Right renal pelvis (tissue), 4 donors: ENCODE measurements at places on chromosomes 5 and 9.

DNA sequence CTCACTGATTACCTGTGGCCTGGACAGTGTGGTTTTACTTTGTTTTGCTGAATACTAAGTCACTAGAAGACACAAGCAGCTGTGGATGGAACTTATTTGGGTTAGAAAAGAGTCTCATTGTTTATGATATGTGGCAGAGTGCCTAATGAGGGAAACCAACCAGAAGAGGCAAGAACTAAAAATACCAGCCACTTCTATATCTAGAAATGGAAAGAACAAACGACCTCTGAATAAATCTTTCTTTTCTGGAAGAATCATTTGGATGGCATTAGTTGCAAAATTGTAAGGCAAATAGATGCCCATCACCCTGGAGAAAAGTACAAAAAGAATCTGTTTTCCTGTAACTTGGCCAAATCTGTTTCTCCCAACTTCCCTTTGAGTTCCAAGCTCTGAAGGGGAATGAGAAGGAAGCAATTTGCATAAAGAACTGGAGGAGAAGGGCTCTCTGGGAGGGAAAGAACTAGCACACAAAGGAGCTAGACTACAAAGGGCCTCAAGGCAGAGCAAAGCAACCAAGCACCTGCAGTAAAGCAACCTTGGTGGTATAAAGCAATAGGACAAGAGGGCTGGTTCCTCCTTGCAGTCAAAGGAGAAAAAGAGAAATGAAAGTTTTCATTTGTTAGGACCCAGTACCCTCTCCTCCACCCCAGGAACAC is 455.4 kb downstream of the CAAP1 start:
- no peak for DNase-seq

DNA sequence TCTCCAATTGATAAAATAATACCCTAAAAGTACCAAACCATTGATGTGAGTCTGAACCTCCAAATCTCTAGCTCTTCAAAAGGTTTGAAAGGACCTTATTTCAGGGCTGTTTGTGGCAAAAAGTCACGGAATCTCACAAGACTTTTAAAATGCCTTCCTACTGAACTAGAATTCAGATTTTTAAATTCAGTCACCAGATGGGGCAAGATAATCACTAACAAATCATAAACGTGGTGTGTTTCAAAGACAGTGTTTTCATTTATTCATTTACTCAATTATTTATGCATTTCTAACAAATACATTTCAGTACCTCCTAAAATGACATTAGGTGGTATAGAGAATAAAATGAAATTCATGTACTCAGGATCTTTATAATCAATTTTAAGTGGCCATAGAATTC is 68.2 kb upstream of the SMC2 start:
- no peak for DNase-seq

GRCh38 chr5:167233507-167234220 is 1057.8 kb upstream of the WWC1 start:
- no peak for DNase-seq

GRCh38 chr5:6483880-6484382 is 35.3 kb downstream of the UBE2QL1 start:
- DNase-seq: no peak

- no peak for DNase-seq
These were observed 5.2 kb upstream of the GCNT4 start for GRCh38 chr5:75057561-75057960.

- no peak for DNase-seq
These were observed 67.3 kb downstream of the CRB2 start for GRCh38 chr9:123423311-123423640.

DNA sequence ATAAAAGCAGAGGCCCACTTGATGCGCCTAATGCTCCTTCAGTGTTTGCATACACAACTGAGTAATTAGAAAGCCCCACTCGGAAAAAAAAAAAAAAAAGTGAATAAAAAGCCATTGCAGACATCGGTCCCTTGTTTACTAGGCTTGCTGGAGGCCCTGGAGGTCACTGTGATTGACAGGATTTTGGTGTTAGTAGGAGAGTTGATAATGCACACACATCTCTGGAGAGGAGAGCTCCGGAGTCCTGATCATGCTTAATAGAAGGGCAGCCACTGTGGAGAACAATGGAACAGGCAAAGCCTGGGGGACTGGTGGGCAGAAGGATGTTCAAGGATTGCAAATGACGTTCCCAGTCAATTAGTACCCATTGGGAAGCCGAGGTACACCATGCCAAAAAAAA is 152.5 kb downstream of the EFNA5 start:
- no peak for DNase-seq

DNA sequence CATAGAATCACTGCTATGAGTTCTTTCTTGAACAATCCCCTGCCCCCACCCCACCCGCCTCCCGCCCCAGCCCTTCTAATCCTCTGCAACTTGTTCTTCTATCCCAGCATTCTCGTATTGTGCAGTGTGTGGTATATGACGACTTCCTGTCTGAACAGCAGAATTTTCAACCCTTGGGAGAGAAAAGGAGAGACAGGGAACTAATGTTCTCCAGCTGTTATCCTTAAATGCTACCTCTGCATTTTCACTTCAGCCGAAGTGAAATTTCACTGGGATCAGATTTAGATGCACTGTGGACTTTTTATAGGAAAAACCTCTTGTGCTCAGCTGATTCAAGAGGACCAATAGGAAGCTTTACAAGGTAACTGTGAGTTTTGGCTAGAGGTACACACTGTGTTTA is 2.2 kb downstream of the FBXL7 start:
- no peak for DNase-seq

DNA sequence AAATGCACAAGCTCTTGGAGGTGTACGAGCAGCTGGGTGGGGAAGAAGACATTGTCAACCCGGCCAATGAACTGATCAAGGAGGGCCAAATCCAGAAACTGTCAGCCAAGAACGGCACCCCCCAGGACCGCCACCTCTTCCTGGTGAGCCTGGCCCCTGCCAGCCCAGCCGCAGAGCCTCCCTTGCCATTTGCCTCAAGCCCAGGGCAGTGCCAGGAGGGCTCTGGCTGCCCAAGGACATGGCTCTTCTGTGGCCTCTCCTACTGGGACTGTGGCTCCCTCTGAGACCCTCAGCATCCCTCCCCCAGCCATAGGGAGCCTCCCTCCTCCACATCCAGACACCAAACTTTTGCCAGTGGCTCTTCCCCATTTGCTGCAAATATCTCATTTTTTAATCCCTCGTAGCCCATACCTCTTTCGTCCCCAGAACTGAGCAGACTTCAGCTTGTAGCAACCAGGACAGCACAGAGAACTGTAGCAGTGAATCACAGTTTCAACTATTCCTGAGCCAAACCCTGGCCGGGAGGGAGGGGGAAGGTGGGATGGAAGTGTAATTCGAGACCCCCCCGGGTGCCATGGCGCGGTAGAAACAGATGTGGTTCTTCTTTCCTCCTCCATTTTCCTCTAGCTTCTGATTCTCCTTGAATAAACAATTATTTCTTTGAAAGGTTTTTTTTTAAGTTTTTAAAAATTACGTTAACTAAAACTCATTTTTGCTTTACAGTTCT is 44.5 kb upstream of the SUSD3 start:
- no peak for DNase-seq

DNA sequence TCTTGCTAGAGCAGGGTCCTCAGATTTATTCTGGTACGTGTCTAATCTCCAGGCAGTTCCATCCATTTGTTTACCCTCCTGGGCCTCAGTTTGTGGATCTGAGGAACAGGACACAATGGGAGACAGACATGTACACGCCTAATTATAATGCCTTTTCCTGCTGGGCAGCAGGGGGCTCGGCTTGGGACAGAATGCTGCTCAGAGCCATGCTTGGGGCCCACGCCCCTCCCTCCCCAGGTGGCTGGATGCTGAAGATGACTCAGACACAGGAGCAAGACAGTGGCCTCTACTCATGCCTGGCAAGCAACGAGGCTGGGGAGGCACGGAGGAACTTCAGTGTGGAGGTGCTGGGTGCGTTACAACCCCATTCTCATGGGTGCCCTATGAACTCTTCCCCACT is 72.7 kb upstream of the ASS1 start:
- no peak for DNase-seq

- no peak for DNase-seq
These were observed 5.8 kb upstream of the PSD2 start for GRCh38 chr5:139789845-139790189.

DNA sequence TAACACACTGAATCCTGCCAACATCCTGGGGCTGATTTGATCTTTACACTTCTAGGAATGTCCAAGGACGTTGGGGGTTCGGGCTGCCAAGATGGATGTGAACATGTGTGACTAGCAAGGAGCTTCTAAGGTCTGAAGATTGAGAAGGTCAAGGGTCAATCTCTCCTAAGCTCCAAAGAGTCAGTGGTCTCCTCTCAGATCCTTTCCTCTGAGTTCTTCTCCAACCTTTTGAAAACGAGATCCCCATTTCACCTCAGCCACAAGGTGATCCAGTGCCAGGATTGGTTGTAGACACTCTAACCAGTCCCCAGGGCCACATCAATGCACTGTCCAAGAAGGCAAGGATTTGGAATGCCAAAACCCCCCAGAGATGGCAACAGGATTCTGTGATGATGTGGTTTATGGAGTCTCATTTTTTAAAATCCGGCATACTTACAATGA is 266.8 kb downstream of the NDUFS4 start:
- no peak for DNase-seq
